ENCODE measurements at places on chromosomes 6 and 20.
A peak's percentile ranks its signal among the peaks of the same experiment; 100 is the strongest.

DNA sequence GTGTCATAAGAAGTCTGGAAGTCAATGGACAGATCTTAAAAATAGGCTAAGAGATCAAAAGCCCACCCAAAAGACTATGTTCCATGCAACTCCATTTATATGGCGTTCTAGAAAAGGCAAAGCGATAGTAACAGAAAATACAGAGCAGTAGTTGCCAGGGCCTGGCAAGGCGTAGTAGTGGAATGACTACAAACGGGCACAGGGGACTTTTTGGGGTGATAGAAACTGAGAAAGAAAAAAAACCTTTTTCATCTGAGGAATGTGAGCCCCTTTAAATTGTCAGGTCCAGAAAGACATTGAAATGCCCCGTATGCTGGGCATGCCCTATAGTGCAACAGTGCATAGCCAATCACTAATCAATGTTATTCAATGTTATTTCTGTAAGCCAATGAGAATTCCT, 47.2 kb upstream of the FAM50B start:
- DNase-seq: no peak

- DNase-seq: no peak
These were observed 684 bp upstream of the DNAH8 start for GRCh38 chr6:38714239-38715015.

DNA sequence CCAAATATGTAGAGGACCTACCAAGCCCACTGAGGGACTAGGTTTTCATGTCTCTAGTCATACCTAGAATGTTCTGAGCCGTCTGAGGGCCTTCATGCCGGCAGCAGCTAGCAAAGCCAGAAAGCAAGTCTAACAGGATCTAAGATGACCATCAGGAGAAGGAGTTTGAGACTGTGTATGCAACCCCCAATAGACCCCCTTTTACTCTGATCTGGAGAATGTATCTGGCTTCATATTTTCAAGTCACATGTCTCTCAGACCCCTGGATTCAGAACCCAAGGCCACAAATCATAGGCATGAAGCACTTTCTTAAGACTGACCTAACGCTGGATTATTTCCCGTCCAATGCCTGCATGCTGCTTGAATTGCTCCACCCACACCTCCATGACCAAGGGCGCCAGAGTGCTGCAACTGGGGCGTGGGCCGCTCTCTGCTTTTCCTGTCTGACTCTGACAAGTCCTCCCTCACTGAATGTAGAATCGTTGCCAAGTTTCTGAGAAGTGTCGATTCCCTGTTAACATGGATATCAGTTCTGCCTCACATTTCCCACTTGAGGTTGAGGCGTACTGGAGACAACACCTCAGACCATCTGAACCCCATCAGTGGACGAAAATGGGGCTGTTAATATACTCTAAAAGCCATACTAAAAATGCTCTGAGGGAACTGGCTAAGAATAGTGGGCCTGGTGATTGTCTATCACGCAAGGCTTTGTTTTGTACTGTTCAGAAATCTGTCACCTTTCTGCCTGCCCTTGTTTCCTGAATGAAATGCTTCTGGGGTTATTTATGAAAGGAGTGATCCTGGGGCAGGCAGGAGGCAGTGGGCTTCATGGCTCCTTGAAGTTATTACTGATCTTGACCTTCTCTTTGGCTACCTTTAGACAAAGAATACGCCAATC, 23.9 kb upstream of the ASXL1 start:
- no peak for DNase-seq

GRCh38 chr20:1817577-1818211, 77.5 kb upstream of the SIRPA start:
- no peak for DNase-seq

DNA sequence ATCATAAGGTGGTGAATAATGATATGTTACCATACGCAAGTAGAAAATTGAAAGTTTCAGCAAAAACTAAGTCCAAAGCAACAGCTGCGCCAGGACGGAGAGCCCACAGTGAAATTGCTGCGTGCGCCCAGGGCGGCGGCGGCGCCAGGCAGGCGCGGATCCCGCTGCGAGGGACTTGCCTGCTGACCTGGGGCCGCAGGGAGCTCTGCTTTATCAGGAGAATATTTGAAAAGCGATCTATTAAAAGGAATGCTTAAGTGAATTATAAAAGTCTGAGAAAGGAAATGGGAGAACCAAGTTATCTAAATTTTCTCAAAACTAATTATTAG, 85.4 kb downstream of the THBS2 start:
- DNase-seq: no peak

DNA sequence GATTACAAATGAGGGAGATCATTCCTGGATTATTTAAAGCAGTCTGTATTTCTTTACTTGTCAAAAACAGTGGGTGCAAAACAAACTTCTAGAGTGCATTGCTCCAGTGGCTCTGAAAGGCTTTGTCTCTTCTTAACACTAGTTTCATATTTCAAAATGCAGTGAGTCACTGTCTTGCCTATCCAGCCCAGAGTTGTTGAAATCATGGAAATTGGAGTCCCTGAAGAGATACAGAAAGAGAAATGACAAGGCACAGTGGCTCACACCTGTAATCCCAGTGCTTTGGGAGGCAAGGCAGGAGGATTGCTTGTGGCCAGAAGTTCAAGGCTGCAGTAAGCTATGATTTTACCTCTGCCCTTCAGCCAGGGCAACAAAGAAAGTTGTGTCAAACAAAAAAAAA, 11.3 kb downstream of the SLC2A12 start:
- DNase-seq: no peak

- no peak for DNase-seq
These were observed 11.1 kb upstream of the TCF15 start for GRCh38 chr20:621125-621756.

DNA sequence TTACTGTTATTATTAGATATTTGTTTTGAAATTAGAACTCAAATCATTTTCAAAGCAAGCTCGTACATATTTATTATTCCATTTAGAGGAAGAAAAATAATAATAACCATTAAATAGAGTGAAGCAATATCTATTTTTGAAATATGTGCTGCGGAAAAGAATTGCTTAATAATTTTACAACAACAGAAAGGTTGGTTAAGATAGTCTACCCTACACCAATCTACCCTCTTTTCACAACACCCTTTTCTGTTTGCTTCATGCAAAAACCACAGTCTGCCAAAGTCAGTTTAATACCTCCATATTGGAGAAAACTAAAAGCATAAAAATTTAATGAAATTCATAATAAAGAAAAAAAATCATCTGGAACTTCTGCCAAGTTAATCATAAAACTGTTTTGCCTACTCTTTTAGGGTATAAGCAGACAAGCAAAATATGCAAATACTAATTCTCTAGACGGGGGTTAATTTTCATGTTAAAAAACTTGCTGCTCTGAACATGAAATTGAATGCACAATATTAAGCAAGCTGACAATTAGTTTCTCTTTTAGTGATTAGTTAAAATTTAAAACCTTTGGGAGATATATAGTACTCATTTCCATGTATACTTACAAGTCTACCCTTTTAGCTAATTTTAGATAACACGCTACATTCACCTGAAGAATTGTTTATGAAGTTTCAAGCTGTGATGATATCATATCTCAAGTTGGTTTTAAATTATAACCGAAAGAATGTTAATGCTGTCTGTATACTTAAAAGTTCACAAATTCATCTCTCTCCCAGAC, 100.2 kb downstream of the AHI1 start:
- no peak for DNase-seq

DNA sequence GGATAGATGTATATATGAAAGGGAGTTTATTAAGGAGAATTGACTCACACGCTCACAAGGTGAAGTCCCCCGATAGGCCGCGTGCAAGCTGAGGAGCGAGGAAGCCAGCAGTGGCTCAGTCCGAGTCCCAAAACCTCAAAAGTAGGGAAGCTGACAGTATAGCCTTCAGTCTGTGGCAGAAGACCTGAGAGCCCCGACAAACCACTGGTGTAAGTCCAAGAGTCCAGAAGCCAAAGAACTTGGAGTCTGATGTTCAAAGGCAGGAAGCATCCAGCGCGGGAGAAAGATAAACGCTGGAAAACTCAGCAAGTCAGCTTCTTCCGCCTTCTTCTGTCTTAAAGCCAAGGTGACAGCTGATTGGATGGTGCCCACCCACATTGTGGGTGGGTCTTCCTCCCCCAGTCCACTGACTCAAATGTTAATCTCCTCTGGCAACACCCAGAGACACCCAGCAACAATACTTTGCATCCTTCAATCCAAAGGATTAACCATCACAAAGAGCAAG, 102.6 kb upstream of the GJE1 start:
- no peak for DNase-seq

- DNase-seq: no peak
These were observed 11.5 kb upstream of the MEP1A start for GRCh38 chr6:46781478-46782378.

GRCh38 chr6:26295691-26296555, 69.1 kb upstream of the BTN3A2 start:
- no peak for DNase-seq

DNA sequence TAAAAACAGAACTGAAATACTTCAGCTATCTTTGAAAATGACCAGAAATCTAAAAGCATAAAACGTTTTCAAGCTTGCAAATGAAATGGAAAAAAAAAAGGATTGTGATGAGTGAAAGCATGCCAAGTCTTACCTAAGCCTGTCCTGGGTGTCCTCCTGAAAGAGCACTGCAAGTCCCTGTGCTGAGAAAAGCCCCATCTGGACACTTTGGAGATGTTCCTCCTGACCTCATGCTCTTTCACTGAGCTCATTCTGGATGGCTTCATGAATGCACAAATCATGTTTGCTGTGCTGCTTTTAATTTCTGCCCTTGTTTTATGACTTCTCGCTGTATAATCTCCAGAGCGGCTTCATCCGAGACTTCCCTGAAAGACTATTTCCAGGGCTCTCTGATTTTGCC, 136.0 kb downstream of the SOD2 start:
- DNase-seq: no peak

- no peak for DNase-seq
These were observed 53.0 kb upstream of the SUPT3H start for GRCh38 chr6:45430590-45431202.

GRCh38 chr6:34791164-34791700, 651 bp upstream of the BLTP3A start:
- DNase-seq: no peak

- DNase-seq: no peak
These were observed 38.9 kb upstream of the THBS2 start for GRCh38 chr6:169292338-169293124.

DNA sequence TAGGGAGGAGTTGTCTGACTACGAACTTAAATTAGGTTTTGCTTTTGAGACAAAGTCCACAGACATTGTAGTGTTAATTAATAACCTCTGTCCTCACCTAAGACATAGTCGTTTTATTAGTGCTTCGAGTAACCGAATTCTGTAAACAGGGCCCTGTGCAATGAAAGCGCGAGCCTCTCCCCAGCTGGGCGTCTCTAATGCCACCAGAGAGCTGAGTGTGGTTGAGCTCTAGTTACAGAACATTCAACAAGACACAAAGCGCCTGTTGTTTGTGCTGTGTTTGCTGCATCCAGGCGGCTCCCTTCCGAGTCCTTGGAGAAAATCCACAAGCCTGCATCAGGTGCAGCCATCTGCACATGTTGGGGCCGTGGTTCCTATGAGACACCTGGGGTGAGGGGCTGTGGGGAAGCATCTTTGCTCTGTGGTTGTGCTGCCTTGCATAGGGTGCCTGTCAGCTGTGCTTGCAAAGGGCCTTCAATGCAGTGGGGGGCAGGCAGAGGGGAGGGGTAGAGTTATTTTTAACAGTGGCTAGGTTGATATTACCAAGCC, 63.9 kb downstream of the CD164 start:
- no peak for DNase-seq

DNA sequence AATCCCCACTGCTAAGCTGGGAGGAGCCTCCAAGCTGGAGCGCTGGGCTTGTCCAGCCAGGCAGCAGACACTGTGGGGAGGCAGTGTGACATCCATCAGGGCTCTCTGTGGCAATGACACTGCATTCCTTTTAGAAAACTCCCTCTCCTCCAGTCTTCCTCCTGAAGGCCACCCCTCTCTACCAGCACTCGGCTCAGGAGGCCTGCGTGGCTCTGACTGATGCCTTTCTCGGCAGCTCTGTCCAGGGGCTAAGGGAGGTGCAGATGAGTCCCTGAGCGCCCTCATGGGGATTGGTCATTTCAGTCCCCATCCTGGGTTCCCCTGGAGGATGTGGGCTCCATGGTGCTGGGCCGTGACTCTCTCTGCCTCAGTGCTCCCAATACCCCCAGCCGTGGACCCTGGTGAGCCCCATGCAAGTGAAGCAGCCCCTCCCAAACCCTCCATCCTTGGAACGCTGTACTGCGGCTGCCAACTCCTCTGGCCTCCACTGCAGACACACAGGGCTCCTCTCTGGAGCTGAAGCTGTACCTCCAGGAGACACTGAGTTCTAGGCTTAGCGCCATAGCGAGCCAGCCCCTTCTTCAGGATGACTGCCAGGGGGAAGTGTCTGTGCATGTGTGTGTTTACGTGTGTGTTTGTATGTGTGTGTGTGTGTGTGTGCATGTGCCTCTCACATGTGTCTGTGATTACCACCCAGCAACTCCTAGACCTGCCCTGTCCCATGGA, 209.6 kb downstream of the ERMARD start:
- DNase-seq: peak; percentile 10

- DNase-seq: no peak
These were observed 700 bp upstream of the MCUR1 start for GRCh38 chr6:13814938-13815575.

DNA sequence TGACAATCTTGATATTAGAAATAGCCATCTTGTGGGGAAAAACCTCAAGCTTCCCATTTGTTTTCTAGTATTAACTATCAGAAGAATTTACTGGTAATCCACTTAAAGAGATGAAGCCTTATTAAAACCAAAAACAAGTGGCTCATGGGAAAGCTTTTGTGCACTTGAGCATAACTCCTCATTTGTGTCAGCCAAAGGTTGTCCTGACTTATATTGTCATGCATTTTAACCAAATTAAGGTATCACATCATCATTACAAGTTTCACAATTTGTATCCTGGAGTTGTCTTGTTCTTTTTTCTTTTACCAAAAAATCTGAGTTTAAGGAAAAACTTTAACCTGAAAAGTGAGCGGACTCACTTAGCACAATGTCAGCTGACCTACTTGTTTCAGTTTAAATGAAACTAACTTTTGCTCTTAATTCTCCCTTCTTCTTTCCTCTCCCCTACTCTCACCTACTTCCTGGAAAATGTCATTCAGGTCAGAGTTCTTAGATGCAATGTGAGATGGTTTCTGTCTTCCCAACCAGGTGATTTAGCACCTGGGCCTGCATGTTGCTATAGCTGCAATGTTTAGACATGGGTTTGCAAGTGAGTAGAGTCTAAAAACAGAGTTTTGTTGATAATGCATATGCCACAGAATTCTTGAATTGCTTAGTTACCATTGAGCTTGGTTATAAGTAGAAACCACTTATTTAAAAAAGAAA, 82.8 kb downstream of the TNFAIP3 start:
- no peak for DNase-seq

- DNase-seq: peak; percentile 63
These were observed 3.8 kb upstream of the E2F1 start for GRCh38 chr20:33689973-33690372.

DNA sequence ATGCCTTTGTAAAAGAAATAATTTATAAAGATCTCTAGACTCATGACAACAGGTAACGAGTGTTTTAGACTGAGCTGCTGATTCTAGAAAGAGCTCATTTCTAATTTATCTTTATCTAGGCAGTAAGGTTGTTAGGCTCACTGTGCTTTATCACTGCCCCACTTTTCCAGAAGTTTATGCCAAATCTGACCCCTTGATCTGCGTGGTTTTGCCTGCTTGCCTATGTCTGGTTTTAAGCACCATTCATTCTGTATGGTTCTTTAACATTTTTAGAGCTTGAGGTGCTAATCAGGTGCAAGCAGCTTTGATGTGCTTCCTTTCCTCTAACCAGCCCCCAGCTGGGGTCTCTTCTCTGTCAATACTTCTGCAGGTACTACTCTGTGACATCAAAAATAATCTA, 49.7 kb upstream of the GCLC start:
- no peak for DNase-seq

GRCh38 chr20:57578476-57579165, 17.7 kb downstream of the PCK1 start:
- no peak for DNase-seq

Measured in naive thymus-derived CD8-positive, alpha-beta T cell (primary cell).